ENCODE measurements at places on chromosomes 13 and 19.

GRCh38 chr13:77118134-77118533 lies 91.2 kb upstream of the FBXL3 start:
- no peak for DNase-seq

- no peak for DNase-seq
These were observed 188.5 kb downstream of the LACC1 start for GRCh38 chr13:44068169-44068568.

GRCh38 chr19:37251308-37252229 lies 33.6 kb downstream of the ZNF383 start:
- no peak for DNase-seq

DNA sequence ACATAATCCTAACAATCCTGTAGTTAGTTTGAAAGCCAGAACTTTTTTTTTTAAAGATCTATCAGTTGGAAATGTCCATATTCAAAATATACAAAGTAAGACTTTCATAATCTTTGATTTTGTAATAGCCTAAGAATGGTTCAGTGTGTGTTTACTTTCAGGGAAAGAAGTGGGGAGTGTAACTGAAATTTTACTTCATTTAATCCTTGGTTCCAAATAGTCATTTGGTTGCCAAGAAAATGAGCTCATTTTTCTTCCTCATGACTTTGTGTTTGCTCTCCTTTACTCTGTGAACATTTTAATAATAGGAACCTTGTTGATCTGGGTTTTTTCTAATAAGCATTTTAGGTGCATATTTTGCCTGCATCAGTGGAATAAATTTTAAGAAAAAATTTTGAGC lies 278.8 kb downstream of the SLITRK6 start:
- no peak for DNase-seq

DNA sequence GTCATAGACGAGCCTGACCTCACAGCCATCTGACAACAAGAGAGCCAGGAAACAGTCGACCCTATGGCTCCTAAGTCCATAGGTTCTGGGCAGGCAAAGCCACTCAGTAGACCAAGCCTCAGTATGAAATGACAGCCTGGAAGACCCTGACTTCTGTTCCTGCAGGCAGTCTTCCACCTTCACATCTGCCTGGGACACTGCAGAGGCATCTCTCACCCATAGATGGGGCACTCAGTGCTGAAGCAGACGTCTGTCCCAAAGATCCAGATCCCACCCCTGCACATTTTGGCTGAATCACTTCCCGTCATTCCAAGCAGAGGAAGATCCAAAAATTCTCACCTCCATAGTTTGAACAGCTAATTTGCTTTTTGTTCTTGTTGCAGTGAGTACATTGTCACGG lies 139.3 kb upstream of the ZNF507 start:
- DNase-seq = no peak

DNA sequence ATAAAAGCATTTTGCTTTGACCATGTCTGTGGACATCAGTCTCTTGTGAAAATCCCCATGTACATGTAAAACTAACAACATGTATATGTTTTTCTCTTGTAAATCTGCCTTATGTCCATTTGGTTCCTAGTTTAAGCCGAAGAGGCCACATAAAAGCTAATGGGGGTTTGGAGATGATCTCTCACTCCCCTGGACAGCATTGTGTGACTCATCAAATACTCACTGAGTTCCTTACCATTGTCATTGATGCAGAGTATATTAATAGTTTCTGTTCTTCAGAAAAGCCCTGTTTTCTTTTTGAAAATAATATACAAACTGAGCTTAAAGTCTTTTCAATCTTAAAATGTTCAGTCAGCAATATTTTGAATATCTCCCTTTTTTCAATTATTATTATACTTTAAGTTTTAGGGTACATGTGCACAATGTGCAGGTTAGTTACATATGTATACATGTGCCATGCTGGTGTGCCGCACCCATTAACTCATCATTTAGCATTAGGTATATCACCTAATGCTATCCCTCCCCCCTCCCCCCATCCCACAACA lies 536.7 kb upstream of the HTR2A start:
- no peak for DNase-seq

- no peak for DNase-seq
These were observed 5.7 kb upstream of the GARIN5A start for GRCh38 chr19:50482271-50482855.

DNA sequence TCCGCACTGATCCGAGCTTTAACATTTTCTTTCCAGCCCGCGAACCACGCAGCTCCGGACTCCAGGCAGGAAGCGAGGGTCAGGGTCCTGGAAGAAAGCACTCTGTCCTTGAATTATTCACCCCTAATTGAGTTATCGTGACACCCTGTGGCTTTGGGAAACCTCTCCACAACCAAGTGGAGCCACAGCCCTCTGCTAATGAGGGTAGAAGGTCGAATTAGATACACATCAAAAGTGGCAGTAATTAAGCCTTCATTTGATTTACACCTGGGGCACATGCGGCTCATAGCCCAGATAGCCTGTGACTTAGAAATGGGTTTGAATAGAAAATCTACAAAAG lies 15.9 kb upstream of the RNF17 start:
- no peak for DNase-seq

DNA sequence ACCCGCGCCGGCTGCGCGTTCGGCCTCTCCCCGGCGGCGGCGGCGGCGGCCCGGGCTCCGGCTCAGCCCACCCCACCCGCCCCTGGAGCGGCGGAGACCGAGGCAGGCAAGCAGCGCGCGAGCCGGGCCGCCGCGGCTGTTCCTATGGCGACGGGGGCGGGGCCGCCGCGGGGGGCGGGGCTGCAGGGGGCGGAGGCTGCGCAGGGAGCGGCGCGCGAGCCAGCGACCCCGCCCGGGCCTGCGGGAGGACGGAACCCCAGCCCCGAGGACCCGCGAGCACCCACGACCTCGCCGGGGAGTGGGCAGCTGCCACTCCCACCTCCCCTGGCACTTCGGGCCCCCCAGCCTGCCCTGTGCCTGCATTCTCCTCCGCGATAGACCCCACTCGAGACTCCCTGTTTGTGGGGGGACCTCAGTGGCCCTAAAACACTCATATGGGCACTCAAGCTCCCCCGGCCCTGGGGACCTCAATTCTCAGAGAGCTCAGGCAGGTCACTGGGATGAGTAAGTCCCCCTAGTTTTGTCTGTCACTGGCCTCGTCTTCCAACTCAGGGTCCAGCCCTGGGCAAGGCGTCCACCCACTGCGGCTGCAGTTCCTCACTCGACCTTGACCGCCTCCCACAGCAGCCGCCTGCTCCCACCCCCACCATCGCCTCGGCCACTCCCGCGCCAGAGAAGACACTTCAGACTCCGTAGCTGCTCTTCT lies at the start of gene CTXN1:
TSS of gene CTXN1 (minus strand) at position 115 of the 706 bp plus-strand sequence. CDS start 597 bp downstream, outside the sequence.
- DNase-seq = peak; percentile 15

DNA sequence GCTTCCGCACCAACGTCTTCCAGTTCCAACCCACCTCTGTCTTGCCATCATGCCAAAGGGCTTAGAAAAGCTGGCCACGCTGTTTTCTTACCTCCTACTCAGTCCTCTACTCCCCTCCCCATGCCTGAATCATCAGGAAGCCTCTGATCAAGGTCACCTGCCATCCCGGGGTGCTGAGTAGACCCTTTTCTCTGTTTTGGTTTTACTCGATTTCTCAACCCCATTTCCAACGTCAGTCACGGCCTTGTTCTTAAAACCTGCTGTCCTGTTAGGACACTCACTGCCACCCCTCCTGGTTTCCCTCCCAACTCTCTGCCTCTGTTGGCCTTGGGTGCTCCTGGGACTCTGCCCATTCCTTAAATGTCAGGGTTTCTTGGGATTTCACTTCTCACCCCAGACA lies 350.1 kb downstream of the FOXO1 start:
- DNase-seq = no peak

GRCh38 chr13:93777504-93777903 lies 550.9 kb downstream of the GPC6 start:
- DNase-seq = no peak
